ENCODE measurements at places on chromosomes 6 and 20.

DNA sequence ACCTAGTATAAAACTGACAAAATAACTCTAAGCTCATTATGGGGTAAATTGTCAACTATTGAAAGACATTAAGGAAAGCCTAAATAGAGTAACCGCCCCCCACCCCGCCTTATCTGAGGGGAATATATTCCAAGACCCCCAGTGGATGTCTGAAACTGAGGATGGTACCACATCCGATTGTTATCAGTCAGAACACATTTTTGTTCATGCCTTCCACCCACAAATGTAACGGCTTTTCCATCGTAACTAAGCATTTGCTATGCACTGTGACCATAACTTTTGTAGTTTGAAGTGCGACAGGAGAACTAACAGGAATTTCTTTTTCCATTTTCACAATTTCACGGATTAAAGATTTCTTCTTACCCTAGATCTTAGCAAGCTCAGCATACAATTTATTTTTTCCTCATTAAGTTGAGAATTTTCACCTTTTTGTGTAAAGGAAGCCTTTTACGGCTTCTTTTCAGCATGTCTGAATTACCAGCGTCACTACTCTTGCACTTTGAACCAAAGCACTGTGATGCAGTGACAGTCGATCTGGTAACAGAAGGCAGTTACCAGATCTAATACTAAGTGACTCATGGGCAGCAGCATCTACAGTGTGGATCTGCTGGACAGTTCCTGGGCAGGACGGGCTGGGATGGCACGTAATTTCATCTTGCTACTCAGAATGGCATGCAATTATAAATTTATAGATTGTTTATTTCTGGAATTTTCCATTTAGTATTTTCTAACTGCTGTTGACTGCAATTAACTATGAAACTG lies 11.8 kb downstream of the CFAP61 start:
- no peak for DNase-seq

DNA sequence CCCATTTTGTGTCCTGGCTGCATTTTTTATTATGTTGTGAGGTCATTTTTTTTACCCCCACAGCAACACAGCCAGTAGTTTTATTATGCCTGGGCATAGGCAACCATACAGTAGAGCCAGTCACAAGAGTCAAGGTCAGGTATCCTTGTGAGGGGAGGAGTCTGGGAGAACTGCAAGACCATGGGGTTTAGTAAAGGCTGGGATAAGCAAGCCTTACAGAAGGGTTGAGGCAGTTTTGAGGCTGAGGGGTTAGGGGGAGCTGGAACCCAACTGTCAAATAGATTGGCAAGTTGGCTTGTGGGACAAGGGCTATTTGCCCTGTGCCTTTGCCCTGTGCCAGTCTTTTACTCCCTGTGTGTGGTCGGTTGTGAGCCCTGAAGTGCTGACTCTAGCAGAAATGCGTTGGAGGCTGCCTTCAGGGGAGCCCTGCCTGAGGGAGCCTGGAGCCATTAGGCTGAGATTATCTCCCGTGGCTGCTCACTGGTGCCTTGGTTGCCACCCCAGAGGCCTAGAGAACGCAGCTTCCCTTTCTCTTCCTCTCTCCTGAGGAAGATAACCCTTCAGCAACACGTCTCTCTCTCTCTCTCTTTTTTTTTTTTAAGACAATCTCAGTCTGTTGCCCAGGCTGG lies 31.1 kb downstream of the RALY start:
- no peak for DNase-seq

DNA sequence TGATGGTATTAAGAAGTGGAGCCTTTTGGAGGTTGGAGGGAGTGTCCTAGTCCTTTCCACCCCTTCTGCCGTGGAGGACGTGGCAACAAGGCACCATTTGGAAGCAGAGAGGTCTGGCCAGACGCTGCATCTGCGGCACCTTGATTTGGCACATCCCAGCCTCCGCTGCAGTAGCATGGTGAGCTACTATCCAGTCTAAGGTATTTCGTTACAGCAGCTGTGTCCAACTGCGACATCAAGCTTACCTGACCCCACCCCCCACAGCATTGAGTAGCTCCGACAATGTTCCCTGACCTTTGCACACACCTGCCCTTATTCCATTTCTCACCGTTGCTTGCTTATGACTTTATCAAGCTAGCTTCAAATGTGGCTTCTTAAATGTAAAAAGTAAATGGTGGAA lies 29.8 kb upstream of the SYNJ2 start:
- DNase-seq, result no peak

DNA sequence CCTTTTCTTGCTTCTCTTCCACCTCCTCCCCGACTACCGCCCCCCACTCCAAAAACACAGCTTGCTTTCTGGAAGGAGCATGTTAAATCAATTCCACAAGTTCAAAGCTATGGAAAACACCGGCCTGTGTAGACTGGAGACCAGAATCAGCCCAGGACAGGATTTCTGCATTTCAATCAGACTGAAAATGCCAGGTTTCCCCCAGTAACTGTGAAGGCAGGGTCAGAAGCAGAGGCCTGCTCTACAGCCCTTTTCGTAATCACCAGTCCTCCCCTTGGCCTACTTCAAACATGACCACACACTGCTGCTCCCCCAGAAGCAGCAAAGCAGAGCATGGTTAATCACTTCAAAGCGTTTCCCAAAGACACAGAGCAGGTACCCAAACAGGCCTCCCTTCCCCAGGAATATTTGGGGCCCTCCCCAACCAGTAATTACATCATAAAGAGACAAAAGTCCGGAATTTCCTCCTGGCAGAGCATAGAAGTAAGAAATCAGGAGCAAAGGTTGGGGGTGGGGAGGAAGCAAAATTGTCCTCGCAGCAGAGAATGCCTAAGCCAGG lies 38.4 kb downstream of the ZMYND8 start:
- no peak for DNase-seq

GRCh38 chr6:153172815-153173214 lies 41.7 kb upstream of the RGS17 start:
- DNase-seq, result no peak

GRCh38 chr6:130218134-130218533 lies 4.6 kb downstream of the SAMD3 start:
- no peak for DNase-seq

GRCh38 chr20:38841570-38841969 lies 36.1 kb downstream of the PPP1R16B start:
- no peak for DNase-seq

DNA sequence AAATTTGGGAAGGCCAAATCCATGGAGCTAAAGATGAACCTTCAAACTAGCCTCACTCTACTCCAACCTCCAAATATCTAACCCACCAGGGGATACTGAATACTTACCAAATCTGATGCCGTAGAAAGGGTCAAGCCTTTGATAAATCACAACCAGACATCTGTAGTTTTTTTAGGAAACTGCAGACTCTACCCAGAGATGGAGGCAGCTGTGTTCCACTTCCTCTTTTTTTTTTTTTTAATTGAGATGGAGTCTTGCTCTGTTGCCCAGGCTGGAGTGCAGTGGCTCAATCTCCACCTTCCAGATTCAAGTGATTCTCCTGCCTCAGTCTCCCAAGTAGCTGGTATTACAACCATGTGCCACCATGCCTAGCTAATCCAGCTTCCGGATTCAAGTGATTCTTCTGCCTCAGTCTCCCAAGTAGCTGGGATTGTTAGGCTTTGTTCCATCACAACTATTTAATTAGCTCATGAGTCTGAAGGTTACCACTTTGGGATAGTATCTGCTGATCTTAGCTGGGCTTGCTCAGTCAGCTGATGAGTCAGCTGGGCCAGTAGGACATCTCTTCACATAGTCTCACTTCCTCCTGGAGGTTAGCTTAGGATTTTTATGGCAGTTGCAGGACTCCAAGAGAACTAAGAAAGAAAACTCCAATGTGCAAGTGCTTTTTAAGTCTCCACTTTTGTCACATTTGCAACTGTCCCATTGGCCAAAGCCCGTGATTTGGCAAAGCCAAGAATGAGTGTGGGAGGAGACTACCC lies 13.3 kb downstream of the FRK start:
- no peak for DNase-seq

- DNase-seq, result no peak
Measured at GRCh38 chr6:75428204-75428603, 65.4 kb downstream of the FILIP1 start.

DNA sequence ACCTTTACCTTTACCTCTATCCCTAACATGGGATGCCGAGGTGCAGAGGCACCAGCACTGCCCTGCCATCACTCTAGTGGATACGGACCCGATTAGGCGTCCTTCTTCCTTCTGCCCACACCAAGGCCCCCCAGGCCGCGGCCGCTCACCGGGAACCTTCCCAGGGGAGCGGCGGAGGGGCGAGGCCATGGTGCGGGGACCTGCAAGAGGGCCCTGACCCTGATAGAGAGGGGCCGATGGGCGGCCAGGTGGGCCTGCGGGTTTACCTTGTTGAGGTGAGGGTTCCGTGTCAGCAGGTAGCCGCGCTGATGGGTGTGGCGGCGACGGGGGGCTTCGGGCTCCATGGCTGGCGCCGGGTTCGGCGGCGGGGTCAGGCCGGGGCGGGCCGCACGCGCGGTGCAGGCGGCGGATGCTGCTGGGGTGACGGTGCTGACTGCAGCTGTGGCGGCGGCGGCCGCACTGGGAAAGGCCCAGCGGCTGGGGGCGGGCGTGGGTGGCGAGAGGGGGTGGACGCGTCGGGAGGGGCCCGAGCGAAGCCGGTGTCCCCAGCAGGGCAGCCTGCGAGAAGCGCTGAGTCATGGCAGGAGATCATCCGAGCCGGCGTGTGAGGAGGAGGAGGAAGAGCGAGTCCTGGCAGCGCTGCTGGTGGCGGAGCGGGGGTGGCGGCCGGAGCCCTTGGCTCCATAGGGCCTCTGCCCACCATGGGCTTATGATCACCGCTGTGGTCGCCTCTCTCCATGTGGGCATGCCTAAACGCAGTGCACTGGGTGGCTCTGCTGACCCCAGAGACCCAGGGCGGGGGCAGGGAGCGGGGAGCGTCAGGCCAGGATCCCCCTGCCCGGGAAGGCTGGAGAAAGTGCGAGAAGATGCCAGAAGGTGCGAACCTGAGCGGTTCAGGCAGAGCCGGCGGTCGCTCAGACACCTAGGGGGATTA lies at the start of gene ME1:
ME1 (minus strand) TSS at position 441 of the 934 bp plus-strand sequence; CDS start at position 344, 97 bp downstream.
- peak; percentile 90 for DNase-seq

GRCh38 chr6:129517288-129517687 lies 192.7 kb downstream of the ARHGAP18 start:
- no peak for DNase-seq

DNA sequence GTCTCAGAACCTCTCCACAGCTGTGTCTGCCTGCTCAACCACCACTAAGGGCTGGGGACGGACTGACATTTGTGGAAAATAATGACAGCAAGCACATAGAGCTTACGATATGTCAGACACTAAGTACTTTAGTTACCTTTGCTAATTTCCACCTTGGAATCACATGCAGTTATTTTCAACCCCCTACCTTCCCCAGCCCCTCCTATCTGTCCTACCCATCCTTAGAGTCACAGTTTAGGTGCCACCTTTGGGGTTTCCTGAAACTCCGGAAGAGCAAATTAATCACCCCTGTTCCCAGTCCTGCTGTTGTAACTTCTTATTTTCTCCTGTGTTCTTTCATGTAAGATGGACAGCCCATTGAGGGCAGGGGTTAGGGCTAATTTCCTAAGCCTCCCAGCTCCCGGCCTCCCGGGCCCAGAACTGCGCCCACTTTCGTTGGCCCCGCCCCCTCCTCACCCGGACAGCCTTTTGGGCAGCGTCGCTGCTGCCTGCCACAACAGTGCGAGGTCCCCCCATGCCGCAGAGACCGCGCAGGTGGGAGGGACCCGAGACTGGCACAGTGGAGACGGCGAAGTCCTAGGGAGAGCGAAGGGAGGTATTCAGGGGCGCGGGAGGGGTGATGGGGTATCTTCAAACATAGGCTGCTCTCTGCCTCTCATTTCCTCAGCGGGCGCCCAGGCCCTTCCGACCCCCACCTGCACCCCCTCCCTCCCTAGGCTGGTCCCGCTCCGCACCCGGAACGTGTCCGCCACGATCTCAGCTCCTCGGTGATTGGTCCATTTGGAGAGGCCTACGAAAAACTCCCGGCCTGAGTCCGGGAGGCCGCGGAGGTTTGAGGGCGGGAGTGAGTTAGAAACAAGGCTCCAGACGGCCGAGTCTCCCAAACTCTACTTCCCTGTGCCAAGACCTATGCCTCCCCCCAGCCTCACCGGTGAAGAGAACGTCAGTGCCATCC lies 1.1 kb downstream of the DDAH2 start:
- DNase-seq, result no peak

DNA sequence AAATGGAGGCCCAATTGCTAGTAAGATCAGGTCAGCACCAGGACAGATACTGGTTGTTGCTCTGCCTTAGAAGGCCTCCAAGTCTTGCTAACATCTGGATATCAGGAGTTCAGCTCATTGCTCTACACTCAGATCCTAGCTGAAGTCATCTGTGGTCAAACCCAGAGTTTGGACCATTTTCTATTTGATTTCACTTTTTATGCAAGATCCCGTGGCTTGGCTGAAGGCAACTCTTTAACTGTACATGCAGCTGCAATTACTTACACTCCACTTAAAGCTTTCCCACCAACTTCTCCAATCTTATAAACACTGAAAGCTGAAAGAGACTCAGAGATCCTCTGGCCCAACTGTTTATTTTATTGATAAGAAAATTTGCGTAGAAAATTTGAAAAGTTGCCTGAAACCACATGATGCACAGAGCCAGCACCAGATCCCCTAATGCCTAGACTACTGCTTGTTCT lies 2.7 kb downstream of the SLC17A2 start:
- no peak for DNase-seq

DNA sequence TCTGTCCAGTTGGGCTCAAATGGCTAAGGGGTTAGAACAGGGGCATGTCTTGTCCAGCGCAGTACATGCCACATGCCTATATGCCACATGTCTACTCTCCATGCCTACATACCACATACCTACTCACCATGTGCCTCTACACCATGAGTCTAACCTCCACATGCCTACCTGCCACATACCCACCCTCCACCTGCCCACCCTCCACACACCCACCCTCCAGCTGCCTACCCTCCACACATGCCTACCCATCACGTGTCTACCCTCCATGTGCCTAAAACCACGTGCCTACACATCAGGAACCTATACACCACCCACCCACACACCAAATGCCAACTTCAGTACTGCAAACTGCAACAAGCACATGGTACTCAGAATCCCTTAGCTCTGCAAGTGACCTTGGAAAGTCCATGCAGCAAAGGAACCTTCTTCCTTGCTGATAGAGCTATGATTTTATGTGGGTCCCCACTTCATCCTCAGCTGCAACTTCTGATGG lies 113.0 kb upstream of the CST7 start:
- DNase-seq, result peak; percentile 38

- no peak for DNase-seq
Measured at GRCh38 chr20:46774236-46774635, 64.8 kb downstream of the SLC2A10 start.

GRCh38 chr6:150622941-150623874 lies 23.5 kb downstream of the PLEKHG1 start:
- no peak for DNase-seq

DNA sequence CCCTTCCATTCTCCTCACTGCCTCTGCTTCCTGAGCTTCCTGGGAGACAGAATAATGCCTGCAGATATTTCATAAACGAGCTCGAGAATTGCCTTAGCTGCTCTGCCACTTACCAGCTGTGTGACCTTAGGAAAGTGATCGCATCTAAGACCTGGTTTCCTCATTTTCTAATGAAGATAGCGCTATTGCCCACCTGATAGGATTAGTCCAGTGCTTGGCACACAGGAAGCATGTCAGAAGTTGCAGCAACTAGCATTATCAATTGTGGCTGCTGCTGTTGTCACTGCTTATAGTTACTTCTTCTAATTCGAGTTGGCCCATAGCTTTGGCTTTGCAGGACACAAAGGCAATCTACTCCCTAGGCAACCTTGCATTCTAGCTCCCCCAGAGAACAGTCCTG lies 305.5 kb upstream of the SGK1 start:
- DNase-seq, result no peak

Data from cardiac septum (tissue), 1 donor.